ENCODE measurements at places on chromosomes 16 and 17.
A peak's percentile ranks its signal among the peaks of the same experiment; 100 is the strongest.

DNA sequence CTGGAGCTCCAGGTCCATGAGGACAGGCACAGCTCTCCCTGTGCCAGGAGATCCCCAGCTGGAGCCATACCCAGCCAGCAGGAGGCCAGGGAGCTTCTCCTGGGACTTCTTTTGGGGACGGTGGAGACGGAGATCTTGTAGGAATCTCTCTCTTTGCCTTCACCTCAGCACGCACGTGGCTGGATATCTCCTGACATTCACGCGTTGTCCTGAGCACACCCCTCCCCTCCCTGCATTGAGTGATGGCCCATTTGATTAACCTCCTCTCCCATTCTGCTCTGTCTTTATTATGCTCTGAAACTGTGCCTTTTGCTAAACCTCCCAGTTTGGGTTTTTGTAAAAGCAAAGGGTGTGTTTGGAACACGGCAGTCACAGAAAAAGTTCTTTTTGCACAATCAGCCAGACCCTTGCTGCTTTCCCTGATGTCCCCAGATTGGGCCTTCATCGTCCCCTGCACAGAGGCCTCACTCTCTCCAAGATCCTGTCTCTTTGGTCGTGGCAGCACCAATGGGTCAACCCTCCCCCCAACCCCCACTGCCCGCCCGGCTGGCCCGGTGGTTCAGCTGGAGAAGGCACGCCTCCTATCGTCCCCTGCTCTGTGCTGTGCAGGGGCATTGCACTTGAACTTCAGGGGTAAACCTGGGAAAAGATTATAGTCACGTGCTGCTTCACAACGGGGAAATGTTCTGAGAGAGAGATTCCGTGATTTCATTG is 32.5 kb upstream of the LGALS9 start:
- no peak for DNase-seq

GRCh38 chr16:8849411-8850011 is 19.3 kb downstream of the CARHSP1 start:
- no peak for DNase-seq

GRCh38 chr16:13305019-13305755 is 403.8 kb downstream of the SHISA9 start:
- no peak for DNase-seq

GRCh38 chr17:41308251-41308917 is 725 bp downstream of the KRTAP16-1 start:
- peak; percentile 90 for DNase-seq

DNA sequence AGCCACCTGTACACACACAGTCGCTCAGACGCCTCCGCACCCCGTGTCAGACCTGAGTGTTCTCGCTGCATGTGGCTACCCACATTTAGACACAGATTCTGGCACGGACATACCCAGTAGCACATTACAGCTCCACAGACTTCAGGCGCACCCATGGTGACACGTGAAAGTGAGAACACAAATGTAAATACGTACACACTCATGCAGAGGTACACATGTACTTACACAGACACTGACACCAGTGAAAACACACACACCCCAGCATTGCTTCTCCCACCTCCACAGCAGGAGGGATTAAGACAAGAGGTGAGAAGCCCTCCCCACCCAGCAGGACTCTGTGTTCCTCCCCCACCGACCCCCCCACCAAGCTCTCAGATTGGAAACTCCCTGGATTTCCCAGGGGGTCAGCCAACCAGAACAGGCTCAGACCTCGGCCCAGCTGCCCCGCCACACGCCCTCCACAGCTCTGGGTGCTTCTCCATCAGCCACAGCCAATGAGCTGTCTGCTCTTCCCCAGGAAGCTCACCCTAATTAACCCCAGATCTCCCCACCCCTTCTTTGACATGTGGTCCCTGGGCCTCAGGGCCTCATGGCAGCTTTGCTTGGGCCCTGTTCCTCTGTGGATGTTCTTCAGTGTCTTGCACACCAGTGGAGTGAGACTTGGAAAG is 5.3 kb upstream of the FOXN1 start:
- no peak for DNase-seq

GRCh38 chr17:80780381-80781198 is 211.1 kb upstream of the CHMP6 start:
- DNase-seq, result no peak

DNA sequence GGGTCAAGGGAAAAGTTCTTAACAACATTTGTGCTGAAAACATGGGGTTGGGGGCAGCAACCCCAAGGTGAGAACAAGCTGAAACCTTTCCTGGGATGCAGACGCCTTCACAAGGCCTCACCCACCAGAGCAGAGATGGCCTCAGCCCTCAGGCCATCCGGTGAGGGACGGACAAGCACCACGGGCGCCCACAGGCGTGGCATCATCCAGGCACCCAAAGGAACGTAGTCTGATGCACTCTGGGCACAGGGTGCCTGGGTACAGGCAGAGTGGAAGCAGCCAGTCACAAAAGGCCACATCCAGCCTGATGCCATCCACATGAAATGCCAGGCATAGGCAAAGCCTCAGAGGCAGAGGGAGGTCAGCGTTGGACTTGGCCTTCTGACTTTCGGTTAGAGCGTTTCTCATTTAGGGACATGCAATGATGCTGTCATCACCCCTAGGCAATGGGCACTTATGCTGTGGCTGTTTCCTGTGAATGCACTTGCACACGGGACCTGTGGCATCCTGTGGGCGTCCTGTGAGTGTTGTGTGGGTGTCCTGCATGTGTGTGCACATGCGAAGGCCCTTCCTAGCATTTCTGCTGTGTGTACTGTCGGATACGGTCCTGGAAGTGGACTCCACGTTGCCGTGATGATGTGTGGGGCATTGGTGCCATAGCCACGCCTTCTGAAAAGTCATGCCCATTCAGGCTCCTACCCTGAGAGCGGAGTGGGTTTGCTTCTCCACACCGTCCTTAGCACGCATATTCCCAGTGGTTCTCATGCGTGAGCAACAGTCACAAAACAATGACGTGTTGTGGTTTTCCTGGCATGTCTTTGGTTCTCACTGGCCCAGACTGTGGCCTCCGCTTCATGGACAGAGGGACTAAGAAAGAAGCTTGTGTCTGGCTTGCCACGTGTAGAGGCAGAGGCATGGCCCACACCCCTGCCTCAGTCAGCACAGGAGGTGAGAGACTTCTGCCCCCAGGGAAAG is 52.7 kb upstream of the ZNF469 start:
- DNase-seq, result no peak

- DNase-seq, result no peak
Observed at GRCh38 chr17:1422885-1423284, 22.9 kb upstream of the YWHAE start.

- DNase-seq, result no peak
Observed at GRCh38 chr17:66834919-66835454, at the start of gene CACNG5. Gene CACNG5, plus strand, starts transcription at chr17:66835117. Its CDS starts 42,216 bp downstream, at chr17:66877333.

DNA sequence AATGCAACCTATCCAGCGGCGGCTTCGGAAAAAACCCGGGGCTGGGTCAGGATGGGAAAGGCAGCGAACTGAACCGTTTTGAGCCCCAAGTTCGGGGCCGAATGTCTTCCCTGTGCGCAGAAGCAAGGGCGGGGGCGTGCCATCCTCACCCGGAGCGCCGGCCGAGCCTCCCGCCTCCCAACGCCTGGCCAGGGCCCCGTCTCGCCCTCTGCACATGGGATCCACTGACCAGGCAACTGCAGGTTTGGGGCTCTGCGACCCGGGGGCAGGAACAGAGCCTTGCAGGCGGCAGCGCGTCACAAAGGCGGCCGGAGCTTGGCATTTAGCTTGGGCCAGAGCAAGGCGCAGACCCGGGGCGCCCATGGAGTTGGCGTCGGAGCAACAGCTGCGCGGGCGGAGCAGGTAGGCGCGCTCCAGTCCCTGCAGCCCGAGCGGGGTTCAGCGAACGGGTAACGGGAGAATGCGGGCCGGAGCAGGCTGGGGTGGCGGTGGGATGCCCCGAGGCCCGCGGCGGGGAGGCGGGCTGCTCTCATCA is at the start of gene FBXO39:
TSS of gene FBXO39 (plus strand) at position 345 of the 535 bp plus-strand sequence. CDS start 3,654 bp downstream, outside the sequence.
- no peak for DNase-seq

- DNase-seq, result no peak
Observed at GRCh38 chr17:65055280-65055707, 1.2 kb downstream of the GNA13 start.

- no peak for DNase-seq
Observed at GRCh38 chr17:45296003-45296832, 20.6 kb downstream of the MAP3K14 start.

DNA sequence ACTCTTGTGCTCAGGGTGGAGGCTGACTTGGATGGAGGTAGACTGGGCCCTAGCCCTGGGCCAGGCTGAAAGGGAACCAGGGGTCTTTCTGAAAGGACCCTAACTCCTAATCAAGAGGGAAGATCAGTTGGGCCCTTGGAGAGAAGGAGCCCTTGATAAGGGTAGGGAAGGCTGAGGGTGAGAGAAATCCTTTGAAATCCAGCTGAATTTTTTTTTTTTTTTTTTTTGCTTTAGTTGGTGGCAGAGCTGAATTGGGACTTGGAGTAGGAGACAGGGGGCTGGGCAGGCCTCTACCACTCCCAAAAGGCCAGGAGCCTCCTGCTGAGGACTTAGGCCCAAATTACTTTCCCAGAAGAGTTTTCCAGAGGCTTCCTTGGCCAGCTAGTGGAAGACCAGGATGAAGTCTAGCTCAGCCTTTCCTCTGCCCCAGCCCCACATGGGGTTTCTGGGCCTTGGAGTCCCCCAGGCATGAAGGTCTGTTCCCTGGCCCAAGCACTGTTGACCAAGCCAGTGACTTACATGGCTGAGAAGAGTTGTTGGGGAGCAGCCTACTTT is 643 bp upstream of the HOXB3 start:
- DNase-seq, result no peak

DNA sequence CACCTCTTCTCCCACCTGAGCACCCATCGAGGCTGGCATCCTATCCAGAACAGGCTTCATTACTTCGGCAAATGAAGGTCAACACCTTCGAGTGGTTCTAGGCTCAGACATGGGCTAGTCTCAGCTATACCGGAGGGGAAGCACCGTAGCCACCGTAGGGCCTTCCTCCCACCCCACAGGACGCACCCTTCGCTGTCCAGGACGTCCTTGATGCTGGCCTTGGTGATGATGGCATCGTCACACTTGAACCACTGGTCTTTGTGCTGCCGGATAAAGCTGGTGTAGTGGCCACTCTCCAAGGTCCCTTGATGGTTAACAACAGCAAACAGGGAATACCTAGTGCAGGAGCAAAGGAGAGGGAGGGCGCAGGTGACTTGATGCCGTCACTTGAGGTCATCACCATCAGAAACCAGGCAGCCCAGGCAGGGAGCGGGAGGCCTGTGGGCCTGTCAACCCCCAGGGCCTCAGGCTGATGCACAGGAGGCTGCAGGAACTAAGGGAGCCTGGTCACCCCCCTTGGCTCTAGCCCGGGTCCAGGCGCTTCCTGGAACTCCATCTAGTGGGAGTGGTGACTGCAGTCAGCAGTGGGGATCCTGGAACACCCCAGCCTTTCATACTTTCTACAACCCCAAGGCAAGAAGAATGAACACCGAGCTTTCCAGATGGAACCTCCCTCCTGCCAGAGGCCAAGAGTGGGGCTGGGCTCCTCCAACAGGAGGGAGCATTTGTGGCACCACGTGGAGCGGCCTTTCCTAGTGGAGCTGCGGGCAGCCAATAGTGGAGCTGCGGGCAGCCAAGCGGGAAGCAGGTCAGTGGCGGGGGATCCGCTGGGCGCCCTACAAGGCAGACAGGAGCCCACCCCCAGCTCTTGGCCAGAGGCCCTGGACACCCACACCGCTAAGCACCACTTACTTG is 38.5 kb downstream of the USP22 start:
- DNase-seq, result no peak

Data from CD4-positive, alpha-beta T cell treated with Interleukin-2 at 100 ng/mL for 4 hours (primary cell).